Sigmoid colon (tissue), 7 donors: ENCODE measurements at places on chromosomes 16 and 17. TPM values are rescaled to one million over a fixed set of nuclear protein-coding genes. Genes with fewer than 3 reads are reported as not detected.

DNA sequence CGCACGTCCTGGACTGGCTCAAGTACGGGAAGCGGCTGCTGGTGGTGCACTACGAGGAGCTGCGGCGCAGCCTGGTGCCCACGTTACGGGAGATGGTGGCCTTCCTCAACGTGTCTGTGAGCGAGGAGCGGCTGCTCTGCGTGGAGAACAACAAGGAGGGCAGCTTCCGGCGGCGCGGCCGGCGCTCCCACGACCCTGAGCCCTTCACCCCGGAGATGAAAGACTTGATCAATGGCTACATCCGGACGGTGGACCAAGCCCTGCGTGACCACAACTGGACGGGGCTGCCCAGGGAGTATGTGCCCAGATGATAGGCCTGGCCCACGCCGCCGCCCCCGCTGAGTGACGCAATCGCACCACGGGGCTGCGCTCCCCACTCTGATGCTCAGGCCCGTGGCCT is 50.2 kb downstream of the WSCD1 start:
- DNase-seq: no peak

DNA sequence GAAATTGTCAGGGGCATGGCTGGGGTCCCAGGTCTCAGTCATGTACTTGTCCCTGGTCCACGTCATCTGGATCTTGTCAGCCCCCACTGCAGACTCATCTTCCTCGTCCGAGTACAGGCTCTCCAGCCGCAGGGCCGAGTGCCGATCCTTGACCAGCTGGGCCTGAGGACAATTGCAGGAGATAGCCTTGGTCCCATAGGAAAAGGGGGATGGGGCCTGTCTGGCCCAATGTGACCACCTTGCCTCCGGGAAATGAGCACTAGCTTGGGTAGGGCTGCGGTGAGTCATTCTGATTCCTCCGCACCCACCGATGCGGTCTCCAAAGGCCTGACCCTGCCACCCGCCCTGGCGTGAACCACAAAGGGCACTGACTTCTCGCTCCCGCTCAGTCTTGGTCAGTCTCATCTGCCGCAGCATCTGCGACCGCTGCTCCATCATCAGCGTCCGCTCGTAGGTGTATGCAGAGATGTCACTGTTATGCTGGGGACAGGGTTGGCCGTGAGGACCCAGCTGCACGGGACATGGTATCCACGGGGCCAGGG is 1.5 kb upstream of the LCAT start:
- no peak for DNase-seq

DHX8 gene
- total RNA-seq: 39.6 TPM

DNA sequence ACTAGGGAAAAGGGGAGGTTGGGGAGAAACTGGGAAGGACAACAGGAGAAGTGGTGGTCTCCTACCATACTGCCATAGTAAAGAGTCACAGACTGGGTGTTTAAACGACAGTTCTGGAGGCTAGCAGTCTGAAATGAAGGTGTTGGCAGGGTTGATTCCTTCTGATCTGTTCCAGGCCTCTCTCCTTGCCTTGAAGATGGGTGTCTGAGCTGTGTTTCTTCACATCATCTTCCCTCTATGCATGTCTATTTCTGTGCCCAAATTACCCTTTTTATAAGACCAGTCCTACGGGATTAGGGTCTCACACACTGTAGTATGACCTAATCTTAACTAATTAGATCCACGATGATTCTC is 79.8 kb upstream of the TMEM97 start:
- DNase-seq: no peak
